ENCODE measurements at places on chromosomes 11 and 22.

- DNase-seq: no peak
Measured at GRCh38 chr11:61700212-61700611, 20.0 kb downstream of the DAGLA start.

GRCh38 chr11:6771926-6772893 lies at the start of gene OR2AG2:
TSS of gene OR2AG2 (minus strand) at chr11:6771976. CDS start at chr11:6768957, 3,019 bp downstream.
- no peak for DNase-seq

- DNase-seq: no peak
Measured at GRCh38 chr22:40512426-40513136, 123.9 kb downstream of the MRTFA start.

- DNase-seq: no peak
Measured at GRCh38 chr11:133995066-133995465, 38.3 kb upstream of the IGSF9B start.

GRCh38 chr22:49720279-49720959 lies 107.3 kb downstream of the BRD1 start:
- no peak for DNase-seq

DNA sequence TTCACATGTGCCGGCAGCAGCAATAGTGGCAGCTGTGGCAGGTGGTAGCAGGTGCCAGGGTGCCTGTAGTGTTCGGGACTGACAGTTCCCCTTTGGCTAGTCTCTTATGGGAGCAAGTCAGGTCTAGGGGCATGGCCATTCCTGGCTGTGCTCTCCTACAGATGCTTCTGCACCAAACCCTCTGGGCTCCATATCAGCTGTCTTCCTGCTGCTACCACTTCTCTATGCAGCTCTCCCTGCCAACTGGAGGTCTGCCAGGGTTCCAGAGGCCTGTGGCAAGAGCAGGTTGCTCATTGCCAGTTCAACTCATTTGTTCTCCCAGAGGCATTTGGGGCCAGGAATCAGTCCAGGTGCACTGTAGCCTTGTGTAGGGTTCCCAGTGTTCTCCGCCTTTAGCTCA lies 473.7 kb downstream of the JRKL start:
- no peak for DNase-seq

DNA sequence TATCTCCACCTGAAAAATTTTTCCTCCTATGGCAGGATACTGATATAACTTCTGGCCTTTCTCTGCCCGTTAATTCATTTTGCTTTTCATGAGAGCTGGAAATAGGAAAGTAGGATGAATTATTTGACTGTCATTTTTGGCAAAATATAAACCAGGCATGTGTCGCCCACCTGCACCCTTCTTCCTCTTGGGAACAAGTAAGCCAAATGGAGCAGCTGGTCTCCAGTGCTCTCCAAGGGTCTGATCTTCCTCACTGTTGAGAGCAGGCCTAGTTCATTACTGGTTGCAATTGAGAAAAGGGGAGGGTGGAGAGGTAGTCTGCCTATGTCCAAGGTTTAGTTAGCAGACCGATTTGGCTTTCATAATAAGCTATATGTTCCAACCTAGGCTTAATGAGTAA lies 582.2 kb downstream of the DLG2 start:
- no peak for DNase-seq

DNA sequence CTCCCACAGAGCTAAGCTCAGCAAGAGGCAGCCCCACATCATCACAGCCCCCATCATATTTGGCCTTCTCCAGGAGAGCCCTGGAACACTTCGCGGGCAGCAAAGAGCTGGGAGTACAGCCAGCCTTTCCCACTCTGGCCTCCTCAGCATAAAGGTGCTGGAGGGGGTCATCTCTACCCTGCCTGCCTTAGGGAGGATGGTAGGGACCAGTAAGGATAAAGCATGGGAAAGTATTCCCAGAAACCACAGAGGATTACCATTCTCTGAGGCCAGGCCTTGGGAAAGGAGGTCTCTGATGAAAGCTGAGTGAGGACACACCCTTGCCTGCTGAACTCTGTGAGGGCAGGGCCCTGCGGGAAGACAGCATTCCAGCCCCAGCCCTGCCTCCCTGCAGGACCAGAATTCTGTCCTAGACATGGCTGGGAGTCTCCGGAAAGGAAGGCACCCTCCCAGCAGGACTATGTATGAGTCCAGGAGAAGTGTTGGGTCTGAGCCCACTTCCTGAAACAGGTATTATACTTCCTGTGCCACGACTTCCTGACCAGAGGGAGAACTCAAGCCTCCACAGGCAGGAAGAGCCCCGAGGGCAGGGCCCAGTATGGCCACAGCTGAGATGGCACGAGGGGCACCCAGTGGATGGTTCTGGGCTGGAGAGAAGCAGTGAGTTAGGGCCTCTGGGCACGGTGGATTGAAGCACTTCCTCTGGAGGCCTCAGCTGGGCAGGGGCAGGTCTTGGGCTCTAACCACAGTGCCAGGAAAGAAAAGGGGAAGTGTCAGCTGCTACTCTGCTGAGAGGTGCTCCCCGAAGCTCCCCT lies 12.9 kb upstream of the CASTOR1 start:
- DNase-seq: no peak

DNA sequence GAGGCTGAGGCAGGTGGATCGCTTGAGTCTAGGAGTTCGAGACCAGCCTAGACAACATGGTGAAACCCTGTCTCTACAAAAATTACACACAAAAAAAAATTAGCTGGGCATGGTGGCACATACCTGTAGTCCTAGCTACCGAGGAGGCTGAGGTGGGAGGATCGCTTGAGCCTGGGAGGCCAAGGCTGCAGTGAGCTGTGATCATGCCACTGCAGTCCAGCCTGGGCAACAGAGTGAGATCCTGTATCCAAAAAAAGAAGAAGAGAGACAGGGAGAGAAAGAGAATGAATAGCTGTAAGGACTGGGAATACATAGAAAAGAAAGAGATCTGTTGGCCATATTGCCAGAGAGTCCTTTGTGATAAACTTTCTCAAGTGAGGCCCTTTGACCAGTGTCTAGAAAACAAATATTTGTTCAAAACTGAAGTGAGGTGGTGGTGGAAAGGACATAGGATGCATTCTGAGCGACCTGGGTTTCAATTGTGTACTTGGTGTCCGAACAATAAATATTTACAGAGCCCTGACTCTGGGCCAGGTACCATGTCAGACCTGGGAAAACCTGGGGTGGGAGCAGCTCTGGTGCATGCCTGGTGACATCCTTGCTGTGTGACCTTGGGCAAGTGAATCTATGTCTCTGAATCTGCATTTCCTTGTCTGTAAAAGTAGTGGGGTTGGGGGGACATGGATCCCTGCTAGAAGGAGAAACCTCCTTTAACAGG lies 89.6 kb upstream of the CRYBB3 start:
- no peak for DNase-seq

- DNase-seq: no peak
Measured at GRCh38 chr11:101807531-101807930, 107.3 kb upstream of the CEP126 start.

DNA sequence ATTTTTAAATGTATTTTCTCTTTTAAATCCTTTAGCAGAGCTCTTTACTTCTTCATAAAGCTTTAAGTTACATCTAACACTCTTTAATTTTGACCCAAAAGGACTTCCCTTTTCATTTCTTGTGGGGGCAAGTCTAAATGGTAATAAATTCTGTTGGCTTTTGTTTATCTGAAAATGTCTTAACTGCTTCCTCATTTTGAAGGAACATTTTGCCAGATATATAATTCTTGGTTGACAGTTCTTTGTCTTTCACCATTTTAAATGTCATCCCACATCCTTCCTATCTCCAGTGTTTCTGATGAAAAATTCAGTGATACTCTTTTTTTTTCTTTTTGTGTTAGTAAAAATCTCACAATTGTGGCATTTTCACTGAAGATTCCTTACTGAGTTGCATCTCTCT lies 44.7 kb upstream of the ZBTB44 start:
- DNase-seq: no peak

GRCh38 chr22:27685970-27686369 lies 115.6 kb downstream of the MN1 start:
- DNase-seq: no peak

DNA sequence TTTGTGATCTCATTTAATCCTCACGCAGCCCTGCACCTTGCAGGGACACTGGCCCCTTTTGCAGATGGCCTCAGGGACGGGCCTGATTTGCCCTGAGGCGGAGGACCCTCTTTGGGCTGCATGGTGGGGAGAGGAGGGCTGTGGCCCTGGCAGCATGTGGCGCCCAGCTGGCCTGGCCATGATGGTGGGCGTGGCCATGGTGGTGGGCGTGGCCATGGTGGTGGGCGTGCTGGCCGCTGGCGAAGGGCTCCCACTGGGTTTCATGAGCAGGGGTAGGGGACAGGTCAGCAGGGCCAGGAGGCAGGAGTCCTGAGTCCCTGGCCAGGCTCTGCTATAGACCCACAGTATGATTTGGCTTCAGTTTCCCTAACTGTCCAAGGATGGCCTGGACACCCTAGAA lies 13.1 kb downstream of the WNT11 start:
- DNase-seq: no peak

DNA sequence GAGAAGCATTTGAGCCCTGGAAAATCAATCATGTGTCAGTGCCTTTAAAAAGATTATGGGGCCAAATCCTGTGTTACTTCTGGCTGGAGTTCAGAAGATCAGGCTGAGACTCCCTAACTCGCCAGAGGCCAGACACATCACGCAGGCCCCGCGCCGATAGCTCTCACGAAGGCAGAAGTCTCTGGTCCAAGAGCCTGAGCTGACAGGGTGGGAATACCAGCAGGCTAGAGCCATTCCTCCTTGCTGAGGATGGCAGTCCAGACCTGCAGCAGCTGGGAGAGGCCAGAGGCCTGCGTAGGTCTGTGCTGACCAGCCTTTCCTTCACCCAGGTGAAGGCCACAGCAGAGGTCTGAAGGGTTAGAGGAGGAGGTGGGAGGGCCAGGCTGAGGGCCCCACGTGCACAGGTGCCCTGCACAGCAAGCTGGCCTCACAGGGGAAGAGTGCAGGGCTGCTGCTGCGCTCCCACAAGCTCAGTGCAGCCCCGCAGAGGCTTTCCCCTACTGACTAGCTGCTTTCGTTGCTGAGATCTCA lies 52.9 kb downstream of the ST14 start:
- no peak for DNase-seq

- no peak for DNase-seq
Measured at GRCh38 chr22:44586999-44587736, 89.1 kb upstream of the RTL6 start.

- DNase-seq: no peak
Measured at GRCh38 chr22:24240381-24240780, 4.5 kb downstream of the GGT5 start.

DNA sequence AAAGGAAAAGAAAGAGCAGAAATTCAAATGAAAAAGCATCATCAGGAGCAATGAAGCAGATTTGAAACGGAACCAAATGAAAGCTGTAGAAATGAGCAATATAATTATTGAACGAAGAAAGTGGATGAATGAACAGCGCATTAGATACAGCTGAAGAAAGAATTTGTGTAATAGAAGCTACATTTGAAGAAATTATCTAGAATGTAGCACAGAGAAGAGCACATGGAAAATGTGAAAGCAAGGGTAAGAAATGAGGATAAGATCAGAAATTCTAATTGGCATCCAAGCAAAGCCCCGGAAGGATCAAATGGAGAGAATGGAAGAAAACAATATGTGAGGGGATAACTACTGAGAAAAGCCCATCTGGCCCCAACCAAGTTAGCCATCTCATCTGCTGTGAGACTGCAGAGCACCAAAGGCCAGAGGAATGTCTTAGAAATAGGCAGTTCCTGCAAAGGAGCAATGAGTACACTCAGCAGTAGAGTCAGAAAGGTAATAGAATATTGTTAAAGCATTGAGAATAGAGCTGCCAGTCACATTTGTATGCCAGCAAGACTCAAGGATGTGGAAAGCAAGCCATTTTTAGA lies 51.9 kb downstream of the MED15 start:
- no peak for DNase-seq

DNA sequence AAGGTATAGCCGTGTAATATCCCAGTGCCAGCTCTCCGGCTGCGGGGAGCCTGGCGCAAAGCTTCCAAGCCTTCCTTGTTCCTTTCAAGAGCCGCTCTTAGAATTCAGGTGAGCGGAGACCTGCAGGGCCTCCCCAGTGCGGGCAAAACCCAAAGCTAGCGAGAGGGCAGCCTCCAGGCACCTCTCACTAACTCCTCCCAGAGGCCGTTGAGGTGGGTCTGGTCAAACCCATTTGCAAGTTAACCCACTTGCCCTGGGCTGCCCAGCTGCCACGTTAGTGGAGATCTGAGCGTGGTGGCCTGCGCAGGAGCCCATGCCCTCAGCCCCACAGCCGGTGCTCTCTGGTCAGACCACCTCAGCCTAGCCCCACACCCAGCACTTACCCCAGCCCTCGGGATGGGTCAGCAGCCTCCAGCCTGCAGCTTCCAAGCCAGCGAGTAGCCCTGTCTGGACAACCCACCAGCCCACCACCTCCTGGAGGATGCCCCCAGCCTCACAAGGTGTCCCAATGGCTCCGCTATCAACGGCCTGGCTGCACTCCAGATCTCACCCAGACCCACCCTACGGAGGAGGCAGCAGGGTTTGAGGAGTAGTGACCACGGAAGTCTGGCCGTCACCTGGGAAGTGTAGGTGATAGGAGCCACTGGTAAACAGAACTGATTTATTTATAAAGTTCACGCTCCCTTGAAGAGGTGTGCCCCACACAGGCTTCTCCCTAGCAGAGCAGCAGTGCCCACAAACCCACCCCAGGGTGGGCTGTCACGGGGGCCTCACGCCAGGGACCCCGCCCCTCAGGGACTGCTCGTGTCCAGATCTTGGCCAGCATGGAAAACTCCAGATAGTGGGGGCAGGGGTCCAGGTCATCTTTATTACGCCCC lies 2.3 kb downstream of the ASCL2 start:
- no peak for DNase-seq

DNA sequence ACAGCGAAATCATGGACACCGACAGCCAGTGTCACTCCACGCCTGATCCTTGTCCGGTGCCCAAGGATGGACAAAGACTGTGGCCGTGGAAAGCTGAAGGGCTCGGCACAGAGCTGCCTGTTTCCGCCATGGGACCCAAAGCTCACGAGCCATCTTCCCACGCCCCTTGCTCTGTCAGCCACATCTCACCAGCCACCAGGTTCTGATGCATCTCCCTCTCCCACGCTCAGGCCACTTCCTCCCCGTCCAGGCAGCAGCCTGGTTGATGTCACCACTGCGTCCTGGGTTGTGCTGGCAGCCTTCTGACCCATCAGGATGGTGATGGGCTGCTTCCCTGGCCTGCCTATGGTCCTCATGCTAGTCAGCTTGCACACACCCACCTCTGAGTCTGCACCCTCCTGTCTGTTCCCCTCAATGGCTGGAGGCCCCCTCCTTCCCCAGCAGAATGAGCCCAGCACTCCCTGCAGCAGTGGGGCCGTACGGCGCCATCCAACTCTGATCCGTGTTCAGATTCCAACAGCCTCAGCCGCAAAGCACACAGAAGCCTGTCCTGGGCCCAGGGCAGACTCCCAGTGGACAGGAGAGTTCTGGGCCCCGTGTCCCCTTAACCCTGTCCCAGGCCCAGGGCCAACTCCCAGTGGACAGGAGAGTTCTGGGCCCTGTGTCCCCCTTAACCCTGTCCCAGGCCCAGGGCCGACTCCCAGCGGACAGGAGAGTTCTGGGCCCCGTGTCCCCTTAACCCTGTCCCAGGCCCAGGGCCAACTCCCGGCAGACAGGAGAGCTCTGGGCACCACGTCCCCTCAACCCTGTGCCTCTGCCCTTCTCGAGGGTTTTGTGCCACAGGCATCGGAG lies 259.5 kb downstream of the BRD1 start:
- no peak for DNase-seq

GRCh38 chr22:19621373-19622060 lies 92.8 kb upstream of the SEPTIN5 start:
- no peak for DNase-seq
